ENCODE measurements at places on chromosomes 7 and 10. TPM values are rescaled to one million over a fixed set of nuclear protein-coding genes. Genes with fewer than 3 reads are reported as not detected.

CREB3L2 gene
- total RNA-seq = 25.4 TPM

SLC26A4 gene
- 0.17 TPM for total RNA-seq

ABLIM1 gene
- total RNA-seq = 149 TPM

CLEC2L gene
- total RNA-seq = not detected

CHRM2 gene
- total RNA-seq = not detected

AGMO gene
- total RNA-seq = not detected

CYP2C19 gene
- not detected for total RNA-seq

EPDR1 gene
- 0.25 TPM for total RNA-seq

CYP3A5 gene
- total RNA-seq = not detected

ADRA2A gene
- not detected for total RNA-seq

TBXAS1 gene
- total RNA-seq = 2.1 TPM

LRRTM3 gene
- total RNA-seq = not detected

NODAL gene
- total RNA-seq = not detected

OPN1SW gene
- not detected for total RNA-seq

WNT8B gene
- total RNA-seq = 0.91 TPM

PSD gene
- 3.6 TPM for total RNA-seq

GRID2IP gene
- 0.28 TPM for total RNA-seq

TFR2 gene
- 11.0 TPM for total RNA-seq

SHH gene
- total RNA-seq = not detected

CCL26 gene
- not detected for total RNA-seq

HOXA3 gene
- not detected for total RNA-seq

TBX20 gene
- not detected for total RNA-seq

CDNF gene
- 1.0 TPM for total RNA-seq

CRYGN gene
- 0.91 TPM for total RNA-seq

STOX1 gene
- total RNA-seq = 0.31 TPM

SMARCD3 gene
- 7.8 TPM for total RNA-seq

SSBP1 gene
- total RNA-seq = 117 TPM

CCDC146 gene
- 9.9 TPM for total RNA-seq

ANK3 gene
- 3.6 TPM for total RNA-seq

GIMAP4 gene
- 288 TPM for total RNA-seq

TMEM176B gene
- total RNA-seq = 0.61 TPM

TRA2A gene
- total RNA-seq = 130 TPM

FKBP14 gene
- 4.8 TPM for total RNA-seq

AGR2 gene
- not detected for total RNA-seq

DDC gene
- not detected for total RNA-seq

ZNF365 gene
- total RNA-seq = 0.94 TPM

ASAH2B gene
- total RNA-seq = 4.2 TPM

GIMAP1 gene
- 42.1 TPM for total RNA-seq

CALHM3 gene
- 0.67 TPM for total RNA-seq

NAPEPLD gene
- 9.8 TPM for total RNA-seq

BAMBI gene
- 0.30 TPM for total RNA-seq

PTPRZ1 gene
- total RNA-seq = not detected

DIP2C gene
- 1.7 TPM for total RNA-seq

CEP55 gene
- total RNA-seq = 45.9 TPM

AFAP1L2 gene
- total RNA-seq = 5.0 TPM

Data from activated naive CD8-positive, alpha-beta T cell treated with anti-CD3 and anti-CD28 coated beads, Interleukin-2, amount 10 ng/mL, durations not matched to agents 7 days and 5 days (primary cell).